ENCODE measurements at places on chromosomes 3 and 15.

DNA sequence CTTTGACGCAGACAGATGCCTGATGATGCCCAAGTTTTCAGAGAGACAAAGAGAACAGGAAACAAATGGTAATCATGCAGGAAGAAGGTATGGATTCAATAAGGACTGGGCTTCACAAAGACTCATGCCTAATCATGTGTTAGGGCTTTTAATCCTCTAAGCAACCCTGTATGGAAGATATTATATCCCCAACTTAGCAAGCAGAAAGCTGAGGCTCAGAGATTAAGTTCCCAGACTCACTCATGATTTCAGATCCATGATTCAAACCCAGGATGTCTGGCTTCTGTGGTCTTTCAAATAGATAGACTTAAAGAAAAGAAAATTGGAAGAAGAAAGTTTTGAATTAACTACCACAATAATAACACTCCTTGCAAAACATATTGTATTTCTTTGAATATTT is 4.1 kb upstream of the CLASP2 start:
- DNase-seq, result no peak

- DNase-seq, result no peak
These were observed 4.4 kb upstream of the PLAAT1 start for GRCh38 chr3:193236599-193236998.

DNA sequence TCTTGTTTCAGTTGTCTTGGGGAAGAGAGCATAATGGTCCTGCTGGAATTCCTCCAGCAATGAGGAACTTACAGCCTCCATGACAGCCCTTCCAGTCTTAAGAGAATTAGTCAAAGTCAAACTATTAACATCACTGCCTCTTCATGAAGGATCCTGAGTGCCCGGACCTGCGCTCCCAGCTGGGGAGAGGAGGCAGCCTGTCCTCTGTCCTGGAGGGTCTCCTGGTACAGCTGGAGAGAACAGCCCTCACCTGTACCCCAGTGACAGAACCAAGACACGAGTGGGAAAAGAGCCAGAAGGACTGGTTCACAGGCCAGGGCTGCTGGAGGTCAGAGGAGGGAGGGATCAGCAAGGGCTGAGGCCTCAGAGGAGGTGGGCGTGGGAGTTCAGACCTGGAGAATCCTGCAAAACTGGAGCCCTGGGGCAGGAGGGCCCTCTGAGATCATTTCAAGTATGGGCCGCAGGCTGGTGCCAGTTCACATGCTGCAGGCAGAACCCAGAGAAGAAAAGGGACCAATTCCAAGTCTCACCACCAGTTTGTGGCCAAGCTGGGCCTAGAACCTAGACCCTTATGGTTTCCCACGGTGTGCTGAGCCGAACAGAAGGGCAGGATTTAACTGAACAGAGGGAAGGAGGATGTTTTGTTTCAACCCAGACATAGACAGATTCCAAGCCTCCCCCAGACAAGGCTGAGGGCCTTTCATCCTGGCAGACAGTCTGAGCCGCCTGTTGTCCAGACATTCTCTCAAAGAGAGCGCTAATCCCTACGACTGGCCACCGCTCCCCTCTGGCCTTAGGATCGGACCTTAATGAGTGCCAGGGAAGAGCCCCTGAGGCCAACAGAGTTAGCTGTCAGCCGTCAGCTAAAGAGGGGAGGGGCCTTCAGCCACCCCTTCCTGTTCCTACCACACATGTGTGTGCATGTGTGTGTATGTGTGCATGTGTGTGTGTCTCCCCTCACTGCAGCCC is 18.2 kb downstream of the LOXL1 start:
- DNase-seq, result no peak

DNA sequence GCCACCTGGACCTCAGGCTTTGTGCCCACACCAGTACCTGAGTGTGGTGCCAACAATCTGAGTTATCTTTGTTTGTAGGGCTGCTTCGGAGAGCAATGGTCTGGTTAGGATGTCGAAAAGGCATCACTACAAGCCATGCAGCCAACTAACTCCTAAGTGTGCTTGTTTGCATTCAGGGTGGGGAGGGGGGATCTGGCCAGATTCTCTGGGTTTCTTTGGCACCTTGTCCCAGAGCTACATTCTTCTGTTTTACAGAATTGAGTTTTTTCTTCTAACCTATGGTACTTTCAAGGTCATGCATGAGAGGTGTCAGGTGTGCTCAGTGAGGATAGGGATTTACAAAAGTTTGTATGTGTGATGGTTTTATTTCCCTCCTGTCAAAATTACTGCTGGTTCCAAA is 391.4 kb upstream of the RARB start:
- no peak for DNase-seq

- DNase-seq, result no peak
These were observed 90.6 kb upstream of the RNF7 start for GRCh38 chr3:141647562-141647915.

DNA sequence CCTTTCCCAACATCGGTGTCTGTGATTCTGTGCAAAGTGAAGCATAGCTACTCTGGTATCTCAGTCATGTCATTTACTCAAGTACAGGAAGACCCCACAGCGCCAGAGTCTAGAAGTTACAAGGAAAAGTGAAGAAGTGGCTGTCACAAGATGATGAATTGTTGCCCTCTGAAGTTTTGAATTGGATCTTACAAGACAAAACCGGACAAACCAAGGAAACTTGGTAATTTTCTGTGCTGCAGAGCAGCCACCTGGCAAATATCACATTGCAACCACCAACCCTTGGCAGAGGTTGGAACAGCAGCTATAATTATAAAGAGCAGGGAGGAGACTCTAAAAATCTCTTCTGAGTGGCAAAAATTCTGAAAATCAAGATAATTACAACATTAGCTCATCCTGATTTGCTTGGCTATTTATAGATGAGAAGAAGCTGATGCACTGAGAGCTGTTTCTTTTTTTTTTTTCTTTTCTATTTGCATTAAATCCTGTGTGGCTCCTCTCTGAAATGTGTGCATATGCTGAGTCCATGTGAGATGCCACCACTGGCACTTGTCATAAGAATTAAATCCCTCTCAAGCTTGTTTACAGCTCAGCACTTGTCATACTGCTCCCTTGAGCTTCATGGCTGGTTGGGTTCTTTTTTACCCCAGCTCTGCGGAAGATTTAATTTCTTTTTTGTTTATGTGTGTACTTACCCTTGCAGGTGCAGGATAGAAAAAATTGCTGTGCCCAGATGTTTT is 68.0 kb upstream of the MNS1 start:
- no peak for DNase-seq

DNA sequence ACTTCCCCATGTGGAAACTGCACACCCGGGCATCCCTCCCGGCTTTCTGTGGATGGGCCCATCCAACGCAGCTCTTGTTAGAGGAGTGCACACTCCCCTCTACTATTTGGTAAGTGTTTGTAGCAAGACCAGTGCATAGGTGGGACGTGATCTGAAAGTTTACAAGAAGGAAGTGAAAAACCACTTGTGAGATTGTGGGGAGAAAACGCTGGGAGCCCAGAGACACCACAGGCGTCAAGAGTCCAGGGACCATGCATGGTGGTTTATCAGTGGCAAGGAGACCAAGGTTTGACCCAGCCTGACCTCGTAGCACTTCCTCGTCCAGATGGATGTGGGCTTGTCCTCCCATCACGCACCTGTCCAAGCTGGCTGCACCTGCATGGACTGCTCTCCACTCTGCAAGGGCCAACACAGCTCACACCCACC is 51.6 kb downstream of the ATP10A start:
- DNase-seq, result peak; percentile 31

DNA sequence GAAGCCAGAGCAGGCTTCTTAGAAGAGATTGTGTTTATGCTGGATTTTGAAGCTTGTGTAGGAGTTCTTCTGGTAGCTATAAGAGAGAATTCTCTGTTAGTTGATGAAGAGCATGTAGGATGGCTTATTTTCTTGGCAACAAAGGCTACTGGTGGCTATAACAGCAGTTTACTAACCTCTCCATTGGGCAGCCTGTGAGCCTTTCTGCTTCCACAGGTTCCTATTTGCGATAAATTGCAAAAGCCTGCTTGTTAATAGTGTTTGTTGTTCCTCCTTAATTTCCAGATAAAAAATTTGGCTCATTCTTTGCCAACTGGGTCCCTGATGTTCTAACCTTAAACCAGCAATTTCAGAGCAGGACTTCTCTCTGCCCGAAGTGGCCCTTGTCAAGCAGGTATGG is 290.6 kb upstream of the TRIM42 start:
- no peak for DNase-seq

- DNase-seq, result no peak
These were observed 79.5 kb upstream of the LIPC start for GRCh38 chr15:58352026-58352929.

DNA sequence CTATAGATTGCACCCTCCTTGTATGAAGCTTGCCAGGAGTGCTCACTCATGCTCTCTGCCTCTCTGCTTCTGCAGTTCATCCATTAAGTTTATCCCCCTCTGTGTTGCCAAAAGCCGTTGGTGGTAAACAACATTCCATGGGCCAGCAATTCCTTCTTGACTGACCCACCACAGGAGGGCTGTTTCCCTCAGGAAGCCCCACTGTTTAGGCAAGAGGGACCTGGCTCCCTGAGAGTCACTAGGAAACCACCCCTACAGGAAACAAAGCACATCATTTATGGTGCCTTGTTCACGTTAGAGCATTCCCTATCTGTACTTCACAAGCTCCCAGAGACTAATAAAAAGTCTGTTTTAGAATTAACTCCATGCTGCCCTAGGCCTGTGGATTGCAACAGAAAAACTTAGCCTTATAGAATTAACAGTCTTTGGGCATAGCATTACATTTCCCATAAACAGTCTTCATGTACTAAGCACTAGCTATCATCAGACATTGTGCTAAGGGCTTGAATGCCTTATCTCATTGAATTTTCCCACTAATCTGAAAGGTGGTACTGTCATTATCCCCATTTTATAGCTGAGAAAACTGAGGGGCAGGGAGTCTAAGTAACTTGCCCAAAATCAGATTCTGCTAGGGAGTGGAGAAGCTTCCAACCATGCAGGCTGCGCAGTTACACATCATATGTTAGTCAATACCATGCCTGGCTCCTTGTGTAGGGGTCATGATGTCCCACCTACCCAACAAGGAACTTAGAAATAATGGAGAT is 149.9 kb downstream of the SHQ1 start:
- DNase-seq, result no peak

DNA sequence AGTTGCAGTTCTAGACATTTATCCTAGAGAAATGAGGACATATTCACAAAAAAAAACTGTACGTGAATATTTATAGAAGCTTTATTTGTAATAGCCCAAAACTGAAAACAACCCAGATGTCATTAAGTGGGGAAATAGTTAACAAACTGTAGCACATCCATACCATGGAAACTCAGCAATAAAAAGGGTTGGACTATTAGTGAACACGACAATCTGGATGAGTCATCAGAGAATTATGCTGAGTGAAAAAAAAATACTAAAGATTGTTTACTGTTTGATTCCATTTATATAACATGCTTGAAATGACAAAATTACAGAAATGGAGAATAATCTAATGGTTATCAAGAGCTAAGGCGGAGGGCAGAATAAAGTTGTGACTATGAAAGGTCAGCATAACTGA is 59.5 kb downstream of the CPA3 start:
- DNase-seq, result no peak

DNA sequence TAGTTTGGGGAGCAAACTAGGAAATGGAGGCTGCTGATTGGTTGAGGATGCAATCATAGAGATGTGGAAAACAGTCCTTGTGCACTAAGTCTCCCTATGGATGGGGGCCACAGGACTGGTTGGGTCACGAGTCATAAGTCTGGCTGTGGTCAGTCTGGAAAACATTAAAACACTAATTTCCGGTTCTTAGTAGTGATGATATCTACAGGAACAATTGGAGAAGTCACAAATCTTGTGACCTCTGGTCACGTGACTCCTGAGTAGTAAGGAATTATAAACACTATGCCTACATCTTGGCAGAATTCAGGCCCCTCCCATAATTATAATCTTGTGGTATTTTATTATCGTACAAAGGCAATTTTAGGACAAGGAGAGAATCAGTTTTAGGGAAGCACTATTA is 317.3 kb upstream of the ARPP21 start:
- DNase-seq, result no peak

GRCh38 chr3:62252438-62253157 is 120.8 kb downstream of the FEZF2 start:
- no peak for DNase-seq

GRCh38 chr15:73869216-73869995 is 4.0 kb upstream of the TBC1D21 start:
- no peak for DNase-seq

- DNase-seq, result no peak
These were observed 149.8 kb upstream of the GBE1 start for GRCh38 chr3:81911221-81911620.
